ENCODE measurements at places on chromosomes 12 and 14.

GRCh38 chr12:119850330-119850729 lies 26.8 kb downstream of the CIT start:
- no peak for DNase-seq

- peak; percentile 13 for DNase-seq
Observed at GRCh38 chr14:34874386-34875030, 652 bp downstream of the BAZ1A start.

DNA sequence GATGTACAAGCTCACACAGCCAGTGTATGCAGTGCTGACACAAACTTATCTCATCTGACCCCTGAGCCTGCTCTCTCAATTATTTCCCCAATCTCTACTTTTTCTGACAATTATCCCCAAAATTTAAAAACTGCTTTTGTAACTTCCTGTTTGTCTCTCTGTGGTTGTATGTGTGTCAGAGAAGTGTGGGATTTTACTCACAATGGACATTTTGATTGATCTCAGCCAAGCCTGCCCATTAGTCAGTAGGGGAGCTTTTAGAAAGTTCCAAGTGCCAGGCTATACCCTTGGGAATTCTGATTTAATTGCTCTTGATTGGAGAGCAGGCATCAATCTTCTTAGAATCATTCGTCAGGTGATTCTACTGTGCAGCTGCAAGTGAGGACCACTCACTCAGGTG lies 64.9 kb upstream of the LMNTD1 start:
- no peak for DNase-seq

- DNase-seq: no peak
Observed at GRCh38 chr12:129496226-129496625, 407.6 kb downstream of the TMEM132D start.

- DNase-seq: no peak
Observed at GRCh38 chr12:80712866-80713265, 3.8 kb upstream of the MYF5 start.

- no peak for DNase-seq
Observed at GRCh38 chr14:41830714-41831406, 224.2 kb downstream of the LRFN5 start.

GRCh38 chr12:121300083-121300819 lies 3.7 kb upstream of the CAMKK2 start:
- DNase-seq: no peak

DNA sequence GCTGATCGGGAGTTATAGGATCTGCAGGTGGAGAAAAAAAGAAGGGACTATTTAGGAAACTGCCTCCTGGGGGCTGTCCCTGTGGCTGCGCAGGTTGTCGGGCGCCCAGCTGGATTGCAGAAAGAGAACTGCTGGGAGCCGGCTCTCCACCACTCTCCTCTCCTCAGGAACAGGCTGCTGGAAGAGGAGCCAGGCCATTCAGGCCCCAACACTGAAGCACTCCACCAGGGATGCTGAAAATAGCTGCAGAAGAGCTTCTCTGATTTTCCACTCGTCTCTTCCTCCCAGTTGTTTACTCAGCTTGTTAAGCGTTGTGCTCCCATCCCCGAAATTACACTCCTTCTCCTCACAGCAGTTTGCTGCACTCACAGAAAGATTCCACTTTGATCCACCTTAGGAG lies 347.3 kb downstream of the GLT1D1 start:
- DNase-seq: no peak

- DNase-seq: no peak
Observed at GRCh38 chr14:88868558-88869159, 44.2 kb downstream of the TTC8 start.

DNA sequence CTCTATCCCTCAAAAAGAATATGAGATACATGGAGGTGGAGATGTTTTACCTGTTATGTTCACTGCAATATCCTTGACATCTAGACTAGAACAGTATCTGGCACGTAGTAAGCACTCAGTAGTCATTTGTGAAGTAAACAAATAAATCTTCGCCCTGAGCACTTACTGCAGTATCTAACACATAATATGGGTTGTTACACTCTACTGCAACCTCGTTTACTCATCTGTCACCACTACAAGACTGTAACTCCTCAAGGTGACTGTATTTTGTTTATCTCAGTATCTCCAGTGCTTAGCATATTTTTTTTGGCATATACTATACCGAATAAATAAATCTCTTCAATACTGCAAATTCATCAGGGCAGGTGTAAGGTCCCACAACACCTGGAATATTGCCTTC lies 66.1 kb downstream of the WASHC3 start:
- no peak for DNase-seq

DNA sequence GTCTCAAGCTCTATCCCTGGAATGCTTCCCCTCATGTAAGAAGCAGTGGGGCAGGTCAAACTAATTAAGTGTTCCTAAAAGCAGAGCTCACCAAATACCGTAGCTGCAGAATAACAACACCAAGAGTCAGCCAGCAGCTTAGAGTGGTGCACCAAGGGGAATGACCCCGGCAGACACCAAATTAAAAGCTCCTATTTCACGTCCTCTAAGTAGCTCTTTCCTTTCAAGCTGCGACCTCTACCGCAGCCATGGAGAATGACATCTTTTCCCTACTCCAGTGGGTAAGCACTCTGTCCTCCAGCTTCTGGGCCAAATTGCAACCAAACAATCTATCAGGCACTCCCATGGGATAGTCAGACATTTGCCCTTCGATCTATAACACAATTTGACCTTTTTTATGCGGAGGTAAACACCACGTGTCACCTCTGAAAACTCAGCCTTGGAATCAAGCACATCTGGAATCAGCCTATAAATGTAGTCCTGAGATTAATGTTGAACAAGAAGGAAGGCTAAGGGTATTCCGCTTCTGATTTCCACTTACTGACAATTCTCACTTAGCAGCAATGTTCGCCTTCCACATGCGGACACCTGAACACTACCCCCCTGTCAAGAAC lies 67.6 kb upstream of the CDKN3 start:
- DNase-seq: peak; percentile 17

GRCh38 chr14:45790293-45790692 lies 537.3 kb upstream of the MIS18BP1 start:
- DNase-seq: no peak
